ENCODE measurements at places on chromosomes 3 and 15.
A peak's percentile ranks its signal among the peaks of the same experiment; 100 is the strongest.

DNA sequence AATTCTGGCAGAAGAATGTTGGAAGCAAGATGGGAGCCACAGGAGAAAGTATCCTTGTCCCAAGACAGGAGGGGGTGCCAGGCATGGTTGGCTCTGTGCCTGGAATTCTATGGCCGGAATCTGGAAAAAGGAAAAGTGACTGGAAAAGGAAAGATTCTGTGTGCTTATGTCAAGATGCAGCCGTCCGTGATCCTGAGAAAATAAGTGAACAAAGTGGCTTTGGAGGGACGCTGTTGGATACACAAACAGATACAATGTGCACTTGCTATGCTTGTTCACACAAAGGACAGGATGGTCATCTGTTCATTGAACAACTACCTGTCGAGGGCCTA, 28.5 kb upstream of the MUC20 start:
- DNase-seq: no peak

- DNase-seq: peak; percentile 64
These were observed 225.6 kb upstream of the ROPN1 start for GRCh38 chr3:124217542-124217941.

DNA sequence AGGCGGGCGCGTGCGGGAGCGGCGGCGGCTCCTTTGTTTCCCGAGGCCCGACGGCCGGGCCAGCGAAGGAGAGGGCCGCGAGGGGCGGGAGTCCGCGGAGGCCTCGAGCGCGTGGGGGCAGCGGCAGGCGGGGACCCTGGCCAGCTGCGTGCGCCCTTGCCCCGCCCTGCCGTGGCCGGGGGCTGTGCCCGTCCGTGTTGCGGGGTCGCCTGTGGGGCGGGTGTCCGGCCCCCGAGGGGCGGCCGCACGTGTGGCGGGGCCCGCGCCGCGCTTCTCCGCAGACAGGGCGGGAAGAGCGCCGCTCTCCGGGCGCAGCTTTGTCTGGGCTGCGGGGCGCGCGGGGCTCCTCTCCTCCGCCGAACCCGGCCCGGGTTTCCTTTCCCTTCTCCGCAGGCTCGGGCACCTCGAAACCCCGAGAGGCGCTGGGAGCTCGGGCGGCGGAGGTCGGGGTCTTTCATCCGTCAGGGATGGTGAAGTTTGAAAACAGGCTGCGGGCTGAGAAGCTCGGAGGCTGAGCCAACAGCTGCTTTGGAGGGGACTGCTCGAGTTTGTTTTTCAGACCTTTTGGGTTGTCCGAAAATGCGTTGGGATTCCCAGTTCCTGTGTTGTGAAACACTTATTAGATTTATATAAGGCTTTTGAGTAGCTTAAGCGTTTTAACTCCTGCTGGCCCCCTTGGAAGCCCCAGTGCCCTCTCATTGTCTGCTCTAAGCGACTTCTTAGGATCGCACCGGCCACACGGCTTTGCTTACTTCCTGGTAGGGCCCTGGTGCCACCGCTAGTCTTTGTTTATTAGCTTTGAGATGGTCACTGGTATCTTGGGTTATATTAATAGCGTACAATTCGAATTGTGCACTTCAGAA, 817 bp downstream of the USP3 start:
- DNase-seq: peak; percentile 73

GRCh38 chr3:38039899-38040261, 872 bp downstream of the DLEC1 start:
- DNase-seq: no peak

- DNase-seq: peak; percentile 33
These were observed 858 bp downstream of the RBM5 start for GRCh38 chr3:50089609-50089945.

DNA sequence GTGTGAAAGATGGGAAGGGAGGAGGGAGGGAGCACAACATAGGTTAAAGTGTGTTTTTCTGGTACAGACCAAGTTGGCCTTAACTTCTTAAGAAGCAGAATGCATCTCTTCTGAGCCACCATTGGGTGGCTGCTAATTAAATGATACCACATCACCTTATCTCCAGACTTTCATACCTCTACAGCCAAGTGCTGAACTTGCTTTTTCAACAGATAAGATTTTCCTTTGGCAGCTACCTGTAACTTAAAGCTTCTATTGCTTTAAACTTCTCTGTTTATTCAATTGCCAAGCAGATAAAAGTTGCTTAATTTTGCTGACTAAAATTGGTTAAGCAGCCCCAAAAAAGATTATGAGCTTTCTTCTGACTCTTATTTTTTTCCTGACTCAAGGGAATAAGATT, 292.4 kb upstream of the SGO1 start:
- no peak for DNase-seq

GRCh38 chr3:127718916-127719290, 46.2 kb downstream of the ABTB1 start:
- DNase-seq: no peak

GRCh38 chr3:196340466-196340865, 2.3 kb upstream of the TM4SF19 start:
- DNase-seq: no peak

DNA sequence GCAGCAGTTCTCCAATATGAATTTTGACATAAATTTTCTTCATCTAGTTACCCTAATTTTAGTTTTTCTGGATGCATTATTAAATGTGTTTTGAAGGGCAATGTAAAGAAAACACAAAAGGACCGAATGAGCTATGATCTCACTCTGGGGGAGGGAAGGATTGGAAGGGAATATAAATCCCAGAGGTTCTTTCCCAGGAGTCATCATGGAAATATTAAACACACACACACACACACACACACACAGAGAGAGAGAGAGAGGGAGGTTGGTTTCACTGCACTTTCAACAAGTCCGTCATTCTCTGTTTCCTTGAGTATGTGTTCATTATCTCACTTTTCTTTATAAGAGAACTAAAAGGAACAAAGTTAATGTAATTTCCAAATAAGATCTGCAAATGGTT, 70.7 kb upstream of the DCBLD2 start:
- no peak for DNase-seq

DNA sequence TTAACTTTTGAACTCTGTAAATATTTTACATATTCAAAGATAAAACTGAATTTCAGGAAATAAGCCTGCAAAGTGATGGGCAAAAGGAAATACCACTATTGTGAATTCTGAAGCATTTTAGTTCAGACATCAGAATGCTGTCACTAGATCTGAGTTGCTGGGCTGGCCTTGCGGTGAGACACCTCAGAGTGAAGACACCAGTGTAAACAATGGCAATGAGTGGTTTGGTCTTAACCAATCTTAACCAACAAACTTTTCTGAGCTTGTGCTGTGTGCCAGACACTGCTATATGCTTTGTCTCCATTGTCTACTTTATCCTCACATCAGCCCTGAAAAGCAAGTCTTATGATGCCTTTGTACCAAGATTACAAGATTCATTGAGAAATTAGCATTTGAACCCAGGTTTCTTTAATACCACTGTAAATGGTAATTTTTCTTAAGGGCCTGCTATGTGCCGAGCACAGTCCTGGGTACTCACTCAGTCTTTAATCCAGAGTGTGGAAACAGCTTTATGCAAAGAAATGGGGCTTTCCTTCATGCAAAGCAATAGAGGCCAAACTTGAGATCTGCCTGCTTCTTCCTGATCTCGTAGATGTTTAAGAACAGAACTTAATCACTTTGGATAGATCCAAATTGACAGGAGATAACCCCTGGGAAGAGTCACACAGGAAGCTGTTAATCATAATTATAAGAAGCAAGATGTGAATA, 55.0 kb downstream of the TMEM39A start:
- DNase-seq: no peak

DNA sequence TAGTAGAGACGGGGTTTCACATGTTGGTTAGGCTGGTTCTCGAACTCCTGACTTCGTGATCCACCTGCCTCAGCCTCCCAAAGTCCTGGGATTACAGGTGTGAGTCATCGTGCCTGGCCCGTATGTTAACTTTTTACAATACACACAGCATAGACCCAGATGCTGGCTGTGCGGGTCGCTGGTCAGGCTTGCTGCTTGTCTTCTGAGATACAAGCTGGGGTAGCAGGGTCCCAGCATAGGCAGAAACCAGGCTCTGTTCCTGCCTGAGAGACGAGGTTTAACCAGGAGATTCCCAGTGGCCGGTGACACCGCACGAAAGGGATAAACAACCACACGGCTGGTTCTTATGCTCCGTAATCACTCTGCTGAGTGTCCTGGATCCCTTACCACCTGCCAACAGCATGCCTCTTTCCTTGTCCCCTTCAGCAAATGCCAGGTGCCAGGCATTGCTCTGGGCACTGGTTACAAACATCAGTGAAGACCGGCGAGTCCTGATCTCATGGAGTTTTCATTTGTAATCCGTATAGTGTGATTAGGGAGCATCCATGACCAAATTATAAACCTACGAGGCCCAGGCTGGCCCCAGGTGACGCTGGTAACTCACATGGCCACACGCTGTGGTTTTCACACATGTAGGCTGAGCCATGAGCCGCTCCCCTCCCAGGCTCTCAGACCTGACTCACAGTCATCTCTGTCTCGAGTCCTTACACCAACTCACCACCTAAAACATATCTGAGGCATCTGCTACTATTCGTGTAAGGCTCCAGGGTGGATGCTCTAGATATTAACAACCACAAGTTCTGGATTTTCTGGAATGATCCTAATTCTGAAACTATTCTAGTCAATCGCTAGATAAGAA, 125.7 kb downstream of the PDZRN3 start:
- no peak for DNase-seq

GRCh38 chr3:123552095-123552714, 32.6 kb downstream of the HACD2 start:
- DNase-seq: no peak

- DNase-seq: no peak
These were observed 58.8 kb downstream of the LSM3 start for GRCh38 chr3:14237457-14237856.

DNA sequence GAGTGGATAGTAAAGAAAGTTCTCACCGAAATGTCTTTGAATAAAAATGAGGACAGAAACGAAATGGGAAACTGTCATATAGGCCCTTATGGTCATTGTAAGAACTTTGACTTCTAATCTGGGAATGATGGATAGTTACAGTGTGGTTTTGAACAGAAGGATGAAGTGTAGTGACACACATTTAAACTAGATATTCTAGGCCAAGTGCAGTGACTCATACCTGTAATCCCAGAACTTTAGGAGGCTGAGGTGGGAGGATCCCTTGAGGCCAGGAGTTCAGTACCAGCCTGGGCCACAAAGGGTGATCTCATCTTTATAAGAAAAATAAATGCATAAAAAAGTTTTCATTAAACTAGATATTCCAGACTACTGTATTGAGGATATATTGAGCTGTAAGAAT, 452.8 kb downstream of the ROBO1 start:
- no peak for DNase-seq

- no peak for DNase-seq
These were observed 75.0 kb downstream of the LRRC28 start for GRCh38 chr15:99326235-99326634.

DNA sequence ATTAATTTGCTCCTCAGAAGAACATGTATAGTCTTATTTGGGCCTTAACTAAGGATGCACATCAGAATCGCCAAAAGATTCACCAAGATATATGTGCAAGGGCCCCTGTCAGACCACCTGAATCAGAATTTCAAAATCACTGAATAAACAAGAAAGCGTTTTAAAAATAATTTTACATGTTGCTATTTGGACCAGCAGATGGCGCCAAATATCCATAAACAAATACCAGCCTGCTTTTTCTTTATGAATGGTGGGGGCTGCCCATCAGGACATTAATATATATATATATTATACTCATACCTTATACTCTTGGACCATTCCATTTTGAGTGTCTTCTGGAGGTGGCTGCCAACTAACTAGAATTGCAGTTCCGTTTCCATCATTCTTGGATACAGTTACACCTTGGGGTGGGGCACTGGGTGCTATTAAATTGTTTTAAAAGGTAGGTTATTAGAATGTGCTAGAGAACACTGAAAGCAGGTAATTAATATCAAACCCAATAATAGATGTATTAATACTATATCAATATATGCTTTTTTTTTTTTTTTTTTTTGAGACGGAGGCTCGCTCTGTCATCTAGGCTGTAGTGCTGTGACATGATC, 1108.3 kb downstream of the ROBO1 start:
- peak; percentile 47 for DNase-seq

DNA sequence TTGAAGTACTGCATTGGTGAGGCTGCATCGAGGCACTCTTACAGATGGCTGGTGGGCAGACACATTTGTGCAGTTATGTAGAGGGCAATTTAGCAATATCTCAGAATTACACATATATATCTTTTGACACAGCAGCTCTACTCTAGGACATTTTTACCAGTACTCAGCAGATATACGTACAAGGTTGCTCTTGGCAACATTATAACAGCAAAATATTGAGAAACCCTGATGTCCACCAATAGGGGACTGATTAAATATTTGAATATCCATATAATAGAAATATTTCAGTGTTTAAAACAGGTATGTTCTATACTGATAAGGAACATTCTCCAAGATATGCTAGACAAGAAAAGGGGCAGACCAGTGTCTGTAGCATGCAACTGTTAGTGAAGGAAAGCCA, 7.9 kb upstream of the FBXO22 start:
- no peak for DNase-seq

GRCh38 chr15:84001655-84002054, 233.9 kb upstream of the GOLGA6L4 start:
- DNase-seq: no peak

GRCh38 chr15:73293773-73294172, 75.0 kb downstream of the HCN4 start:
- no peak for DNase-seq

GRCh38 chr3:45088543-45089358, 57.4 kb downstream of the CDCP1 start:
- no peak for DNase-seq

GRCh38 chr3:63808633-63809032, 10.5 kb upstream of the C3orf49 start:
- no peak for DNase-seq

DNA sequence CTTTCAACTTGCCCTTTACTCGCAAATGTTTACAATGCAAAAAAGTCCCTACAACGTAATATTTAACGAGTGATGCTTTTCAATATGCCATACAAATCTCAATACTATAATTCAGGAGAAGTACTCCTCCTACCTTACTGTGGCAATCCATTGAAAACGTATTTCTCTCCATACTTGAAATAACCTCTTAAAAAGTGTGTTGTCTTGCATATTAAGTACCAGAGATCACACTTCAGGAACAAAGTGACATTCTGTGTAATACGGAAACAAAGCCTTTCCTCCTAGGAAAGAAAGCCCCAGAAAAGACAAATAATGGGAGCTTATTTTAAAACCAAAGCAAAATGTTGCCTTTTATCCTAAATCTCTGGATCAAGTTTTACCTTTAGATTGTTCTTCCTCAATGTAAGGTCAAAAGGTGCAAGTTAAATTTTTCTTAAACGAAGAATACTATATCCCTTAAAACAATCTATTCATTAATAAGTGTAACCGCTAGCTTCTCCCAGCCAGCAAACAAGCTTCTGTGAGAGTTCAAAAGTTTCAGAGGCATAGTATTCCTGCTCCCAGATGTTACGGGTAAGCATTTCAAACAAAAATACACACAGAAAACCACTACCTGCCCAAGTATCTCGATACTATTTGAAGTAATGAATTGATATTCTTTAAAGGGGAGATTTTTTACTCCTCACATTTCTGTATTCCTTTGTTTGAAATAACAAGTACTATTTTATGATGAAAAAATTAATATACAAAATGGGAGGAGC, 1.7 kb downstream of the TJP1 start:
- no peak for DNase-seq

Measured in kidney capillary endothelial cell (primary cell).